Naive thymus-derived CD4-positive, alpha-beta T cell (primary cell): ENCODE measurements at places on chromosomes 2 and 18.

GRCh38 chr2:64938607-64939285, 50.5 kb upstream of the SLC1A4 start:
- DNase-seq, result no peak

- DNase-seq, result no peak
These were observed 74.8 kb downstream of the EMX1 start for GRCh38 chr2:72991980-72992733.

DNA sequence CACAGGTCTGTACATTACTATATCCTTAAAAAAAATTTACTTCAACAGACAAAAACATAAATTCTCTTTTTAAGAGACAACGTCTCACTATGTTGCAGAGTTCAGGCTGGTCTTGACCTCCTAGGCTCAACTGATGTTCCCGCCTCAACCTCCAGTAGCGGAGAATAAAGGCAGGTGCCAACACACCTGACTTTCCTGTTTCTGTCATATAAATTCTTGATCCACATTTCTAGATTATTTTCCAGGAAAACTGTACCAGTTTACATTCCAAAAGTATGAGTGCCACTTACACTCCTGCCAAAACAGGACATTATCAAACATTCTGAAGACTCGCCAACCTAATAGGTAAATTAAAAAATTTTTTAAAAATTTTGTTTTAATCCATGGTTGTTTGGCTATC, 48.6 kb downstream of the PUM2 start:
- DNase-seq, result no peak

GRCh38 chr2:19543663-19544383, 185.4 kb upstream of the OSR1 start:
- DNase-seq, result no peak

DNA sequence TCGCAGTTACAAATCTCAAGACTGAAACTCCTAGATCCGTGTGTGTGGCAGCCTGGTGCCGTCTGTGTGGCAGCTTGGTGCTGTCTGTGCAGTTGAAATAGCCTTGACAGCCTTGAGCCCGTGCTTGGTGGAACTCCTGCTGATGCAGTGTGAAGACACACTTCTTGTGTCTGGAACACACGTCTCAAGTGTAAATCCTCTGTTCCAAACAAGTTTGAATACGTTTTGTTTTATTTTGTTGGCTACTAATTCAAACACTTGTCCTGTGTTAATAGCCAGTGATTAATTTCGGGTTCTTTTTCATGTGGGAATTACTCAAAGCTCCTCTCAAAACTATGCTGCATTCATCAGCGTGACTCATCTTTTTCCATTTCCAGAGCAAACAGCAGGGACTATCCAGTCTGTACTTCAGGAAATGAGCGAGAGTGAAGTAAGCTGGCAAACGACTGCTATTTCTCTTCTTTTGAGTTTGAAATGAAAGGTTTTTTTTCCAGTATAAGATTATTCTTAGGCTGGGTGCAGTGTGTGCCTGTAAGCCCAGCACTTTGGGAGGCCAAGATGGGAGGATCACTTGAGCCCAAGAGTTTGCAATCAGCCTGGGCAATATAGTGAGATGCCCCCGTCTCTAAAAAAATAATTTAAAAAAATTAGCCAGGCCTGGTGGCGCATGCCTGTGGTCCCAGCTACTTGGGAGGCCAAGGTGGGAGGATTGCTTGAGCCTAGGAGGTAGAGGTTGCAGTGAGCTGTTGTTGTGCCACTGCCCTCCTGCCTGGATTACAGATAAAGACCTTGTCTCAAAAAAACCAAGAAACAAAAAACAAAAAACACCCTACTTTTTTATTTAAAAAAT, 152.9 kb downstream of the SPP2 start:
- no peak for DNase-seq

DNA sequence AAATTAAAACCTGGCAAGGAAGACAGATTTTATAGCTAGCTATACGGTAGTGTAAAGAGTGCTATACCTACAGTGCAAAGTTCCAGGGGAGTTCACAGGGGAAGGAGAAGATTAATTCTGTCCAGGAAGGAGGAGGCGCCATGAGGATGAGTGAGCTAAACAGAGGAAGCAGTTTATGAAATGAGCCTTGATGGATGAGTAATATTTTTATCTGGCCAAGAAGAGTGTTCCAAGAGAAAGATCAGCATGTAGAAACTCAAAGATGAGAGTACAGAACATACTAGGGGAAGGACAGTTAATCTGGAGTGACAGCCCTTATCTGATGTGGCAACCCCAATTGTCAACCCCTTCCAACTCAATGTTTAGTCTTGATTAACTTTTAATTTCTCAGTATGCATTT, 54.8 kb downstream of the CDH20 start:
- DNase-seq, result no peak

GRCh38 chr18:40066368-40066767, 1888.7 kb upstream of the PIK3C3 start:
- DNase-seq, result no peak

DNA sequence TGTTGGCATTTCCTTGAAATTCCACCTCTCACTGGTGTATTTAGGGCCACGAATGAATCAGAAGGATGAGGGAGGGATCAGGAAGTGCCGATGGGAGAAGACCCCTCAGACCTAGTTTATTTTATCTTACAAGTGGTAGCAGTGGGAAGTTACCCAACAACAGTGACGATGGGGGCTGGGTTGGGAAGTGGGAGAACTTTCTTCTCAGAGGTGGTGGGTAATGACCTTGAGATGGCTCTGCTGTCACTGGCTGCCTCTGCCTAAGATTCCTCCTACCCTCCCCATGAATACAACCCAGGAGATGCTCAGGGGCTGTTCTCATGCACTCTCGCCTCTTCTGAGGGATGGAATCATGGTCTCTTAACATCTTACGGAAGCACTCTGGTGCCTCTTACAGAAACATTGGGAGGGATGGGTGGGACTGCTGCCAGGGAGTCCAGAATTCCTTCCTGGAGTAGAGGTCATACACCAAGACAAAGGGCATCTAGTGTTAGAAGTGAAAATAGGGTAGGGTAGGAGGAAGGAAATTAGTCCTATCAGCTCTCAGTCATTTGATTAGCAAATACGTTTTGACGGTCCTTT, 58.5 kb upstream of the TXNDC2 start:
- no peak for DNase-seq

GRCh38 chr2:240234503-240234951, 94.1 kb upstream of the OTOS start:
- no peak for DNase-seq

DNA sequence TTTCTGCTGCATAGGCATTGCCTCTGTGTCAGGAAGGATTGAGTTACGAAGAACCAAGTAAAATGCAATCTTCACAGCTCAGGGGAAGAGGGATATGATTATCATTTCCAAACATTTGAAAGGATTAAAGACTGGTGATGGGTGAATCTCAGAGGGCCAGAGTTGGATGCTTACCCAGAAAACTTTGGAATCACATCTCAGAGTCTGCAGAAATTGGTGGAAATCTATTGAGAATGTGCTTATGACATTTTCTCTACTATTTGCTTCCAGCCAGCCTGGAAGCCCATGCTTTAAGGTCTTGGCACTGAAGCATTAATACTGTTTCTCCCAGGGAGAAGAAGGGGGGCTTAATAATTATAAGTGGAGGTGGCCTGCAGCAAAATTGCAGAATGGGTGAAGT, 1301.4 kb upstream of the PIK3C3 start:
- no peak for DNase-seq

GRCh38 chr18:13220361-13220991, 1.9 kb downstream of the LDLRAD4 start:
- DNase-seq, result no peak

DNA sequence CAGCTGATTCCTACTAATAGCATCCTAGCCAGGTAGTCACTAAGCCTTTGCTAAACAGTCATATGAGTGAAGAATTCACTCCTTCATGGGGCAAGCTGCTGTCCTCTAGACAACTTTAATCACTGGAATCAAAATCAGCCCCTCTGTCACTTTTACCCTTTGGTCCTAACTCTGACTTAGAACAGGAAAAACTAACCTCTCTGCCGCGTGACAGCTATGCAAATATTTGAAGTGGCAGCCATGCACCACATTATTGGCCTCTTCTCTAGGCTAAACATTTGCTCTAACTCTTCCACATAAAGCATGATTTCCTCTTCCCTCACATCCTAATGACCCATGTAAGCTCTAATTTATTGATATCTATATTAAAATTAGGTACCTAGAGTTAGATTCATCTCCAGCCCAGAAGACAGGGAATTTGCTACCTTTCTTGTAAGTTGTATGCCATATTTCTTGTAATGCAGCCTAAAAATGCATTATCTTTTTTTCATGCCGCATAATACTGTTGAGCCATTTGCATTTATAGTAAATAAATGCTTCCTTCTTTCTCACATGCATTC, 12.8 kb upstream of the ONECUT2 start:
- no peak for DNase-seq

- DNase-seq, result no peak
These were observed 172.9 kb downstream of the CMPK2 start for GRCh38 chr2:6692819-6693218.
